ENCODE measurements at places on chromosomes 2 and 18.

GRCh38 chr2:40658941-40659340 is 207.1 kb upstream of the SLC8A1 start:
- no peak for DNase-seq

DNA sequence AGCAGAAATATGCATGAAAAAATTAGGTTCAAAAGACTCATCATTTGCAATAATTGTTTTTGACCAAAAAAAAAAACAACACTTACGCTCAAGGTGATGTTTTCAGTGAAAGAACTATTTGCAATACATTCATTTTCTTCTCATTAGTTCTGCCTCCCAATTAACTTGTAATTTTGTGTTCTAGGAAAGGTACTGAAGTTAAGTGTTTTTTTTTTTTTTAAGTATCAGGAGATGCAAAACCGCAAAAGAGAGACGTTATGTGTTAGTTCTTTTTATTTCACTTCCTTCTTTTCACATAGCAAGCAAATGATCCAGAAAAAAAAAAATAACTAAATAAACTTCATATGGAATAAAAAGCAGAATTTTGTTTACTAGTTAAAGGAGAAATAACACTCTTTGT is 735.2 kb upstream of the GCFC2 start:
- DNase-seq: no peak

GRCh38 chr18:61497422-61497821 is 164.2 kb downstream of the CDH20 start:
- DNase-seq: no peak

- no peak for DNase-seq
Measured at GRCh38 chr2:71863396-71863795, 284.3 kb downstream of the CYP26B1 start.

DNA sequence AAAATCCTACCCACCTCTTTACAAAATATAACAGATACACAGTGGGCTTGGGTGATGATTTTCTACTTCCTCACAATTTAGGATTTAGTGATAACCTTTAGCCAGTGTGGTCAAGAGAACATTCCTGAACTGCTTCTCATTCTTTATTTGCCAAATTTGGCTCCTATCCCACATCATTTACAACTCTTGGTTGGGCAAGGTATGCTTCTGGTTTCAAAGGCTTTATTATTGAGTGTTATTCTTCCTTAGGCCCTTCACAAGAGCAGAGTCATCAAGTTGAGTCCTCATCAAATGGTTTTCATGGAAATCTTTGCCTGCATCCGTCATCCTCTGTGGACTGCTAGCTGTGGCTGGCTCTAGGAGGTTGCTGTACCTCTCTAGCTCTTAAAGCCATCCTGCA is 472.0 kb upstream of the ETAA1 start:
- no peak for DNase-seq

DNA sequence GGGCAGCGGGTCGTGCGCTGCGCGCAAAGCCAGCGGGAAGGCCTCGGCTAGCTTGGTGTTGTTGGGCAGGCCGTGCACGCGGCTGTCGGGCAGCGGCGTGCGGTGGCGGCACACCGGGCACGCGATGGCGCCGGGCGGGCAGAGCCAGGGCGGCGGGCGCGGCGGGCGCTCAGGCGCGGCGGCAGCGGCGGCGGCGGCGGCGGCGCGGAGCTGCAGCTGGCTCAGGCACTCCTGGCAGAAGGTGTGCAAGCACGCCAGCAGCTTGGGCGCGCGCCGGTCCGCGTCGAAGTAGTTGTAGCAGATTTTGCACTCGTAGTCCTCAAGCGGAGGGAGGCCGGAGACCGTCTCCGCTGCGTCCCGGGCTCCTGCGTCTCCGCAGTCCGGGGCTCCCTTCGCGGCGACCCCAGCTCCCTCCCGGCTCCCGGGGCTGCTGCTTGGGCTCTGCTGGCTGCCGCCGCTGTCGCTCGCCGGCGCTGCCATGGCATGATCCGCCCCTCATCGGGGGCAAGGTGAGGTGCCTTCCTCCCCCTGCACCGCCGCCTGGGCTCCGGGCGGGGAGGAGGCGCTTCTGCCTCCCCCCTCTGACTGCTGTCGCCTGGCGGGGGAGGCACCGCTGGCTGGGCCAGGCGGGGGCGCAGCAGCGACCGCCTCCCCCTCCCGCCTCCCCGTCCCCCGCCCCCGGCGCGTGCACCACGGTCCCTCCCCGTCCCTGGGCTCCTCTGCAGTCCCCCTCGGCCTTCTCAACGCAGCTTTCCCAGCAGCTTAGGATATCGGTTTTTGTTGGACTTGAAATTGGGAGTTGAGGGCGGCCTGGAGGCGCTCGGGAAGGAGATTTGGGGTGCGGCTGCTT is 21.0 kb upstream of the PAX3 start:
- DNase-seq: no peak

GRCh38 chr2:121080013-121080772 is 204.8 kb downstream of the TFCP2L1 start:
- DNase-seq: peak; percentile 70

GRCh38 chr2:32446369-32446768 is 89.5 kb downstream of the BIRC6 start:
- DNase-seq: no peak

DNA sequence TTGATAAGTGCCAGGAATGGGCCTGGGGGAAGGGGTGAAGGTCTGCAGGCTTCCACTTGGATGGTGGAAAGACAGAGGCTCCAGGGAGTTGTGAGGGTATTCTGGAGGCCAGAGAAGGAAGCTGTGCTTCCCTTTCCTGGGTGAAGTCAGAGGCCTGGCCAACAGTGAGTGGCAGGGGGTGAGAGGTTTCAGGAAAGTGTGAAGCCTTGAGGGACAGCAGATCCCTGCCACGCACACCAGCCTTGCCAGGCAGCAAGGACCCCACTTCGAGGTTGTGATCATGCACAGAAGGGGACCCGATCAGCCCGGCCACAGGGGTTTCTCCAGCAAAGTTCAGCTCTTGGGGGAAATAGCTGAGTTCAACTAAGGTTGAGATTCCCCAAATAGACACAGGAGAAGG is 66.5 kb downstream of the SMAD7 start:
- no peak for DNase-seq

- DNase-seq: no peak
Measured at GRCh38 chr2:232094883-232095282, 133.4 kb downstream of the DIS3L2 start.

DNA sequence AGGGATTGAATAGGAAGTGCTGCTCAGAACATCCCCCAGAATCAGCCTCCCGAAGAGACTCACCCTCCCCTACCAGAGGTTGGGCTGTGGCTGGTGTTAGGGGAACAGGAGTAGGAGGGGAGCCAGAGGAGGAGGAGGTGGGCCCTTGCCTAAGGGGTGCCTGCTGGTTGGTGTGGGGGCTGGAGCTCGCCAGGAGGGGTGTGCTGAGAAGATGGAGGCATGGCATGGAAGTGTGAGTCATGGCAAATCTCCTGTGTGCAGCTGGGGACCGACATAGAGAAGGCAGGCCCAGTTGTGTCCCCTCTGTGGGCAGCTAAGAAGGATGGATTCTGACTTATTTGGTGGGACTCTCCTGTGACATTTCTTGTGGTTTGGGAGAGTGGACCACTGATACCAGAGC is 73.7 kb downstream of the DGKD start:
- DNase-seq: no peak

Measured in skin of body (tissue), 3 donors.